ENCODE measurements at places on chromosomes 13 and 19.

DNA sequence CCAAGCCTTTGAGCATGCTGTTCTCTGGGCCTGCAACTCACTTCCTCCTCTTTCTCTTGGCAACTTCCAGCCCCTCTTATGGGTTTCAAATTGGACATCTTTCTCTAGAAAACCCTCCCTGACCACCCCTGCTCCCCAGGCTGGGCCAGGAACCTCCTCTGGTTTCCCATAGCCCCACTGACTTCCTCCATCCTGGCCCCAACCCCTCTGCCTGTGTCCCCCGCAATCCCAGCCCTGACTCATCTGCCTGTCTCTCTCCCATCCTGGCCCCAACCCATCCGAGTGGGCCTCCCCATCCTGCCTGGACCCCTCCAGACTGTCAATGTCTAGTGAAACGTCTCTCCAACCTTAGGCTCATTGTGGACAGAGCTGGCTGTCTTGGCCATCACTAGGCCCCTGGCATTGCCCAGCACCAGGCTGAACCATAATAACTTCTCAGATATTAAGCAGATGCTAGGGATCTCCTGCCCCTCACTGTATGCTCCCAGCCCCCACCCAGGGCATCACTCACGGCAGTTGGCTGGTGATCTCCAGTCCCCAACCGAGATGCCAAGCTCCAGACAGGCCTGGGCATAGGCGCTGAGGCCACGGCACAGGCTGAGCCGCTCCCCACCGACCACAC lies 16.8 kb downstream of the FCGBP start:
- no peak for DNase-seq

DNA sequence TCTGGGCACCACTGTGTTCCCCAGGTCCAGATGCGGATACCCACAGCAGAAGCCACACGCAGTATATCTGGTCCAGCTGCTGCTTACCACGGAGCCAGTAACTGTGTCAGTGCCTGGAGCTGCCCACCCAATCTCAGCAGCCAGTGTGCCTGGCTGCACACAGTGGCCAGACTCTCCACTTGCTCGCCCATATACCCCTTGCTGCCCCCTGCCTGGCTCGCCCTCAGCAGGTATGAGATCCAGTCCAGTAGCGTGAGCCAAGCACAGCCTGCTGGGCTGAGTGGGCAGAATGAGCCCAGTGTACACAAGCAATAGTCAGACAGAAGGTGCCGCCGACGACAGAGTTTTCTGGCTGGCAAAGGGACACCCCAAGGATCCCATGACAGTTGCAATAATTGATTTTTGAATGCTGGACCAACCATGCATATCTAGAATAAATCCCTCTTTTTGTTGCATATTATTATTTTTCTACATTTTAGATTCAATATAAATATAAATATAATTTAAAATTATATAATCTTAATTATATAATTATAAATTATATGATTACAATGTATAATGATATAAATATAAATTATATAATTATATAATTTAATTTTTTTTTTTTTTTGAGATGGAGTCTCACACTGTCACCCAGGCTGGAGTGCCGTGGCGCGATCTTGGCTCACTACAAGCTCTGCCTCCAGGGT lies 918.8 kb upstream of the MIR17HG start:
- no peak for DNase-seq

DNA sequence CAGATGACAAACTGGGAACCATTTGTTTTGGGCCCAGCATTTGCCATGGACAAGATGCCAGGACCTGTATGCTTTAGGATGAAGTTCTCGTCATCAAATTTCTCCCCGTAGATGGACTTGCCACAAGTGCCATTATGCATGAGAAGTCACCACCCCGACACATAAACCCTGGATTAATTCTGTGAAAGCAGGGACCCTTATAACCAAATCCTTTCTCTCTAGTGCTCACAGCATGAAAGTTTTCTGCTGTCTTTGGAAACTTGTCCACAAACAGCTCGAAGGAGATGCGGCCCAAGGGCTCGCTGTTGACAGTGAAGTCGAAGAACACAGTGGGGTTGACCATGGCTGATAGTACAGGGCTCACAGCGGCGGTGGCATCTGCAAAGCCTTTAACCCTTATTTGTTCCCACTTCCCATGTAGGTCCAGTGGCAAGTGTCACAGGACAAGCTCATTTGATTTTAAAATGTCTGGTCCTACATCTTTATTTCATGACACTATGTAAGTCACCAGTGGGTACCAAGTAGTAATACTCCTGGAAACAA lies 75.2 kb upstream of the MIR17HG start:
- DNase-seq, result no peak

DNA sequence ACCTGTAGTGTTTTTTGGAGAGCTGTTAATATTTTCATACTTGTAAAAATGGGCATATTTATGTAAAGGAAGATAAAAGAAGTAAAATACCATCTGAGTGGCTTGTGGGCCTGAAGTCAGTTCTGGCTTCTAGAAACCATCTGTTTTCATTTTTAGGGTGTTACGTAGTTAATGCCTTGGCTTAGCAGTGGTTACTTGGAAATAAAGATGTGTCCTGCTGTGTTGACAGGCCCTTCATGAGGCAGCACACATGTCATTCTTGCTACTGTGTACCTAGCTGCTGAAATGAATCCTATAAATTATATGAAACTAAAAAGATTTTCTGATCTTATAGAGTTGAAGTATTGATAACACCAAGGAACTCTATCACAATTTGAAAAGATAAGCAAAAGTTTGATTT lies 16.0 kb downstream of the ILF3 start:
- DNase-seq, result no peak

DNA sequence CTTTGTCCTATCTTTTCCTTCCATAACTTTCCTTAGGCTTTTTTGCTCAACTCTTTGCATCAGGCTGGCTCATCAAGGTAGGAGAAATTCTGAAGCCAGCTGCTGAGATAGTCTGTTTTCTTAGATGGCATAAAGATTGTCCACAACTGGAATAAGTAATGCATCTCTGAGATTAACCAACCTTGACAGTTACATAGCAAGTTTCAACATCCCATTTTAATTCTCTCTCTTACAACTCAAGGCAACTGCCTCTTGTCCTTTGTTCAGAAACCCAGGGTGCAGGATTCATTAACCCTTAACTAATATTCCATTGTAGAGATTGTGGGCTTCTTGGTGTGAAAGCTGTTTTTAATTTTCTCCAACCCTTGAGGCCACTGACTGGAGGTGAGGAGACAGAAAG lies 239.2 kb downstream of the LACC1 start:
- no peak for DNase-seq

DNA sequence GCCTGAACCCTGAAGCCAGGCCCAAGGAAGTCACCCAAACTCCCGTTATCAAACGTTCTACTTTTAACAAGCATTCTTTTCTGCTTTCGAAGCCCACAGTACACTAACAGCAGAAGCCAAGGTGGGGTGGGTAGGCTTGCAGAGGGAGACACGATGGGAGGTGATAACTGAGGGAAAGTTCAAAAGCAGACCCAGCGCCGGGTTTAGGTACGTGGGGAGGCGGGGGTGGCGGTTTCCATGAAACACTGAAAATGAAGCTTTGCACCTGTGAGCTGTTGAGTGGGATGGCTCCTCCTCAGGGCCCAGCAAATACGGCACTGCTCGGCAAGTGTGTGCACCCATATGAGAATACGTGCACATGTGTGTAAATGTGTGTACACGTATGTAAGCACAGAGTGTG lies 49.8 kb downstream of the KLF2 start:
- no peak for DNase-seq

DNA sequence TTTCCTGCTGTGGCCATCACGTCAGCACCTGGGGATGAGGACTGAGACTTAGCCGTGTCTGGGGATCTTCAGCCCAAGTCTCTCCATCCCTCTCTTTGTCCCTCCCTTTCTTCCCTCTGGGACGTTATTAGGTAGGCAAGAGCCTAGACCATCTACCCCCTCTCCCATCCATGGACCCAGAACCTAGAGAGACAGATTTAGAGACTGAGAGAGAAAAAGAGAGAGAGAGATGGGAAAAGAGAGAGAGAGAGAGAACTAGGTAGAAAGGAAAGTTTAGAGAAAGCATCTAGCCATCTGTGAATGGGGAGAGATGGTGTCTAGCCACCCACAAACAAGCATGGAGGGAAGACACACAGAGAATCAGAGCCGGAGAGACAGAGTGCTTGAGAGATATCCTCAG lies 473 bp downstream of the KLK4 start:
- DNase-seq, result no peak

GRCh38 chr19:51702103-51702824 lies 9.1 kb downstream of the SPACA6 start:
- DNase-seq, result no peak

DNA sequence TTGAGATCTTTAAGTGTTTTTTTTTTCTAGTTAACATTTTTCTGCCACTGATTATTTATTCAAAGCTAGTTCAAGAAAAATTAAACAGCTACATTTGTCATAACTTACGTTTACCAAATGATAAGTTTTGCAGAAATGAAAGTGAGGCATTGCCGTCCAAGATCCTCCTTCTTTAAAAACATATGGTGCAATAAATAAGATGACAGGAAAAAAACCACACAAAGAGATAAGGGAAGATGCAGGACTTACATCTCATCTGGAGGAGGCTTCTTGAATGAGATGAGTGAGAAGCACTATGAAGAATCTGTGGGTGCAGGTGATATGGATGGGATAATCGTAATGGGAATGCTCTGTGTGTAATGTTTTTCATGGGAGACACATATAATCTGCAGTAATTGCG lies 12.4 kb downstream of the TNFSF13B start:
- DNase-seq, result no peak

- no peak for DNase-seq
These were observed 3.9 kb downstream of the PPM1N start for GRCh38 chr19:45502111-45502510.

DNA sequence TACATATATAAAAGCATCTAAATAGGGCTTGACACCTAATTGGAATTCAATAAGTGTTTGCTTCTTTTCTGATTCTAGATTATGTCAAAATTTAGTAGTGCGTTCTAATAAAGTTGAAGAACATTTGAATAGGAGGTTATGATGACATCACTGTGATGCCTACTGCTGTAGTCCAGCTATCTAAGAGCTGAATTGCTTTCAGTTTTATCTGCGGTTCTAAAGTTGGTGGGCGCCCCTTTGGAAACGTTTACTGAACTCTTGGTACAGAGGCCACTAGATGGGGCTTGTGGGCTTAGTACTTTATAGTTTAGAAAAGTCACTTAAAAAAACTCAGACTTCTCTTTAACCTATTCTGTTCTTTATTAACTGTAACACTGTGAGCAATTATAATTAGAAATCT lies 776.9 kb downstream of the GPC5 start:
- no peak for DNase-seq

GRCh38 chr13:114116734-114117133 lies 15.7 kb downstream of the RASA3 start:
- no peak for DNase-seq

DNA sequence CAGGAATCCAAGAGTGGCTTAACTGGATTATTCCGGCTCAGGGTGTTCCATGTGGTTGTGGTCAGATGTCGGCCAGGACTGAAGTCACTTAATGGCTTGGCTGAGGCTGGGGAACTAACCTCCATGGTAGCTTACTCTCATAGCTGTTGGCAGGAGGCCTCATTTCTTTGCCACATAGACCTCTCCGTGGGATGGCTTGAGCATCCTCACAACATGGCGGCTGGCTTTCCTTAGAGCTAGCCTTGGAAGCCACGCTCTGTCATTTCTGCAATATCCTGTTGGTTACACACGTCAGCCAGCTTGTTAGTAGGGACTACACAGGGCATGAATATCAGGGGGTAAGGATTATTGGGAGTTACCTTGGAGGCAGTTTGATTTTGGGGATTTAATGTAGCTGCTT lies 5.1 kb downstream of the CRX start:
- DNase-seq, result no peak

DNA sequence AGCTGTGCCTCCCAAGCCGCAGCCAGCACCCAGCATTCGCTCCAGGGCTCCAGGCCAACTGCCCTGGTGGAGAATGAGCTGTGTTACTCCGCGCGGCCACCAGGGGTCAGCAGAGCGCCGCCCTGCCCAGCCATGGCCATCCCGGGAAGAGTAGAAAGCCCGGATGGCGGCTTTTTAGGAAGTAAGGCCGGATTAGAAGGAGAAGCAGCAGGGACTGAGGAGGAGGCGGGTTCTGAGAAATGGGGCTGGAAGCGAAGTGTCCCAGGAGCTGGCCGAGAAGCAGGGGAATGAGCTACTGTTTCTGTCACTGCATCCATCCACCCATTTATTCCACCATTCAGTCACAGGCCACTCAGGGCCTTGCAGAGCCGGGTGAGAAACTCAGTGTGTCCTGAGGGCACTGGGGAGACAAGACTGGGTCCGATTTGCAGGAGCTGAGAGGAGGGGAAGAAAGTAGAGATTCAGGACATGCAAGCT lies 6.6 kb upstream of the NPAS1 start:
- DNase-seq, result peak; percentile 45

DNA sequence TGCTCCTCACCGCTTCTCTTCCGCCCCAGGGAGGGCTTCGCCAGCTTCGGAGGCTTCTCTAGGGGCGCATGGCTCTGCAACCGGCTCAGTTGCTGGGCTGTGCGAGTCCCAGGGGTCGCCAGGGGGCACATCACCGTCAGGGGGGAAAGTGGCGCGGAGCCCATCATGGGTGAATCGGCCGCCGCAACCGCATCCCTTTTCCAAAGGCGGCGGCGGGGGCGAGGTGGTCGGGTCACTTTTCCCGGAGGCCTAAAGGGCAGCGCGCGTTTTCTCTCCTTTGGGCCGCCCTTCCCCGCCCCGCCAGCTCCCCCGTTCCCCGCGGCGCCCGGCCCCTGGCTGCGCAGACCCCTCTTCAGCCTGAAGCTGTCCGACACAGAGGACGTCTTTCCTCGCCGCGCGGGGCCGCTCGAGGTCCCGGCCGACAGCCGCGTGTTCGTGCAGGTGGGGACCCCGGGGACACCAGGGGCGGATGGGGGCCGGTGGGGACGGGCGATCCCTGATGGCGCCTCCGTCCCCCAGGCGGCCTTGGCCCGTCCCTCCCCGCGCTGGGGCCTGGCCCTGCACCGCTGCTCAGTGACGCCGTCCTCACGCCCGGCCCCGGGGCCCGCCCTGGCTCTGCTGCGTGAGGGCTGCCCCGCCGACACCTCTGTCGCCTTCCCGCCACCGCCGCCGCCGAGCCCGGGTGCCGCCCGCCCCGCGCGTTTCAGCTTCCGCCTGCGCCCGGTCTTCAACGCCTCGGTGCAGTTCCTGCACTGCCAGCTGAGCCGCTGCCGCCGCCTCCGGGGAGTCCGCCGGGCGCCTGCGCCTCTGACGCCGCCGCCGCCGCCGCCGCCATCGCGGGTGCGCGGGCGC lies 1.7 kb downstream of the TGFBR3L start:
- DNase-seq, result peak; percentile 29

DNA sequence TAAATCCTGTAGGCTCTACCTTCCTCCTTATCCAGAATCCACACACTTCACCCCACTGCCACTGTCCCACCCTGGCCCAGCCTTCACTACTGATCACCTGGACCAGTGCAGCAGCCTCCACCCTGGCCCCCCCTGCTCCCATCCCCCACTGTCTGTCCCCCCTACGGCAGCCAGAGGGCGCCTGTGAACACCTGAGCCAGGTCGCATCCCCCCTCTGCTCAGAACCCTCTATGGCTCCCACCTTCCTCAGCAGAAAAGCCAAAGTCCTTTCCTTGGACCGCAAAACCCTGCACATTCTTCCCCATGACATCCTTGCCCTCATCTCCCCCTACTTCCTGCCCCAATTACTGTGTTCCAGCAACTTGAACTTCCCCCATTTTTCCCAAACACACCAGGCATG lies 20.6 kb downstream of the ELAVL3 start:
- DNase-seq, result no peak

All from T-helper 2 cell (primary cell).